ENCODE measurements at places on chromosomes 3 and 15.

- DNase-seq = peak; percentile 77
Observed at GRCh38 chr3:156648086-156648485, 26.3 kb upstream of the TIPARP start.

- DNase-seq = no peak
Observed at GRCh38 chr15:34358367-34358766, 8.6 kb downstream of the LPCAT4 start.

DNA sequence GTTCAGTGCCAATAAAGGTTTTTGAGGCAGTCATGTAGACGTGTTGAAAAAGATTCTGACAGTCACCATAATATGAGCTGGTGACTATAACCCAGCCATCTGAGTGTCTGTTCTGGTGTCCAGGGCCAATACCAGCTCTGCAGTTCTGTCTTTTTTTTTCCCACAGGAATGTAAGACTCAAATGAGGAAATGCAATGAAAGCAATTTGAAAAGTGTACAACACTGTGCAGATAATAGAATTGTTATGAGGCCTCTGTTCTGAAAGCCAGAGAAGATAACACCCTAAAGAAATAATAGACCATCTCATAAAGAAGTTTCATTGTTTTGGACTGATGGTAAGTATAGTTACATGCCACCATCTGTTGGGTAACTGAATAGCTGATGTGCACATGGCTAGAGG is 57.1 kb downstream of the CLDN1 start:
- DNase-seq = no peak

DNA sequence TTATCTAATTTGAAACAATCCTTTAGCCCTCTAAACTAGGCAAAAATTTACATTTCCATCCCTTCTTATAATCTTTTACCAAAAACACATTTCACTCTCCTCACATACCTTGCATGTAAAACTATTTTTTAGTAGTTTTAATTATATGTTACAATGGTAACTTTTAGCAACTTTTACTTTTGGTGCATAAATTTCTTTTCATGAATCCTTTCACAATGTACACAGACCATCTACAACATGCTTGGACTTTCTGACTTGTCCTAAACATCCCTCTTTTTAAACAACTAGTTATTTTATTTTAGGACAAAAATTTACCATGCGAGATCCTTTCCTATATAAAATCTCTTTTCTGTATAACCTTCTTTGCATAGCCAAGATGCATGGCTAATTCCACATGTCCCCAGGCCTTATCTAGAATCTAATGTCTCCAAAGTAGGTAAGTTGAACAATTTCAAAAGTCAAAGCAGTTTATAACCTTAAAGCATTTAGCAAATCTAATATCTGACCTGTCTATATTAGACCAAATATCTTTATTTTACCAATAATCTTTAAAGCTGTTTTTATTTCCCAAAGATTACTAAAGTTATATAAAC is 14.4 kb upstream of the ALDH1L1 start:
- no peak for DNase-seq

DNA sequence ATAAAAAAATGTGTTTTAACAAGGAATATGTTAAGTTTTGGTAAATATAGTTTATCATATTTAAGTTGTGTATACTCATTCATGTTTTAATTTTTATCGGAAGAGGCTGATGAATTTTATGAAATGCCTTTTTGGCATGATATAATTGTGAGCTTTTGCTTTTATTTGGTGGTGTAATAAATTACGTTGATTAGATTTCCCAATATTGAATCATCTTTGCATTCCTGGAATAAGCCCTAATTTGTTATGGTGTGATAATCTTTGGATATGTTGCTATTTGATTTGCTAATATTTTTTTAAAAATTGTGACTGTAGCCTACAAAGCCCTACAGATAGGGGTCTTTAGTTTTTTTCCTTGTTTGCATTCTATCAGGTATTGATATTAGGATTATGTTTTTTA is 107.4 kb downstream of the IGF1R start:
- no peak for DNase-seq
